ENCODE measurements at places on chromosomes 1 and 21. TPM values are rescaled to one million over a fixed set of nuclear protein-coding genes. Genes with fewer than 3 reads are reported as not detected.
A peak's percentile ranks its signal among the peaks of the same experiment; 100 is the strongest.

DNA sequence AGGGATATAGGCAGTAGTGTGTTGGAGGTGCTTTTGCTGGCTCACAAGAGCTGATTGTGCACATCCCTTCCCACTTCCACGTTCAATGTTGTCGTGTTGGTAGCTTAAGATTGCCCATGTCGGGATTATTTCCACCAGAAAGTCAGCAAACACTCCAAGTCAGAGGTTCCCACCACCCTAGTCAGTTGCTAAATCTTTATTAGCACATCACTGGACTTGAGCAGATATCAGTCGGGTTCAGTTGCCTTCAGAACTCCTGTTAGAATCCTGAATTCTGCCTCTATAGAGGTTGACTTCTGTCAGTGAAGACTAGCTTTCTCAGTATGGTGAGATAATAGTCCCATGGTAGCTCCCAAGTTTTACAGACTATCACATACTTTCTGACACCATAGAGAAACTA, 10.5 kb downstream of the AGL start:
- no peaks in the 10 kb centered on the region for H3K27me3 ChIP-seq
- no peak overlapping the region for H3K4me3 ChIP-seq
- peaks cover 7% of the 10 kb centered on the region for H3K36me3 ChIP-seq
- no peak overlapping the region for H3K27ac ChIP-seq
- DNase-seq: no peak
- no peaks in the 10 kb centered on the region for H3K4me1 ChIP-seq

- DNase-seq: no peak
- no peaks in the 10 kb centered on the region for H3K36me3 ChIP-seq
- peaks cover under 1% of the 10 kb centered on the region for H3K27me3 ChIP-seq
Measured at GRCh38 chr1:53088616-53089300, 26.7 kb downstream of the PODN start.

DNA sequence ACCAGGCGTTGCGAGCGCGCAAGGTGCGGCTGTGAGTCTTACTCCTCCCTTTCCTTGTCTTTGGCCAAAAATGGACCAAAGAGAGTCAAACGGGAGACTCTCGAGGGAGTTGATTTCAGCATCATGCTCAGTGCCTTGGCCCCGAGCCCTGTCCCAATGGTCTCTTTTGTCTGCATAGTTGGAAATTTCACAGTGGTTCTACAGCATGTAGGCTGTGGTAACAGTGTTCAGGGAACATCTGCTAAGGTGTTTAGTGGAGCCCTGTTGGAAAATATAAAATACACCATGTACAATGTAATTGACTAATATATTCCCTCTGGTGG, 2.7 kb downstream of the CACNA1E start:
- no peak overlapping the region for H3K27ac ChIP-seq
- no peak for DNase-seq
- H3K4me1 ChIP-seq: peaks cover 11% of the 10 kb centered on the region
- no peaks in the 10 kb centered on the region for H3K36me3 ChIP-seq
- peaks cover 75% of the 10 kb centered on the region for H3K27me3 ChIP-seq

The RIPPLY3 gene
- 0.10 TPM for total RNA-seq

The UBXN10 gene
- 2.9 TPM for total RNA-seq

GRCh38 chr1:112320058-112320457, 76.0 kb upstream of the CTTNBP2NL start:
- peaks cover 10% of the 10 kb centered on the region for H3K27me3 ChIP-seq
- H3K36me3 ChIP-seq: no peaks in the 10 kb centered on the region
- no peak overlapping the region for H3K27ac ChIP-seq
- H3K4me1 ChIP-seq: peaks cover 4% of the 10 kb centered on the region
- DNase-seq: no peak

- H3K4me1 ChIP-seq: no peaks in the 10 kb centered on the region
- no peak for DNase-seq
- H3K27ac ChIP-seq: no peak overlapping the region
- H3K4me3 ChIP-seq: no peak overlapping the region
- no peaks in the 10 kb centered on the region for H3K36me3 ChIP-seq
Measured at GRCh38 chr1:218507355-218508002, 162.3 kb downstream of the TGFB2 start.

The SYNC gene
- 0.05 TPM for total RNA-seq

The HUNK gene
- 0.29 TPM for total RNA-seq

The ESPN gene
- 1.2 TPM for total RNA-seq

DNA sequence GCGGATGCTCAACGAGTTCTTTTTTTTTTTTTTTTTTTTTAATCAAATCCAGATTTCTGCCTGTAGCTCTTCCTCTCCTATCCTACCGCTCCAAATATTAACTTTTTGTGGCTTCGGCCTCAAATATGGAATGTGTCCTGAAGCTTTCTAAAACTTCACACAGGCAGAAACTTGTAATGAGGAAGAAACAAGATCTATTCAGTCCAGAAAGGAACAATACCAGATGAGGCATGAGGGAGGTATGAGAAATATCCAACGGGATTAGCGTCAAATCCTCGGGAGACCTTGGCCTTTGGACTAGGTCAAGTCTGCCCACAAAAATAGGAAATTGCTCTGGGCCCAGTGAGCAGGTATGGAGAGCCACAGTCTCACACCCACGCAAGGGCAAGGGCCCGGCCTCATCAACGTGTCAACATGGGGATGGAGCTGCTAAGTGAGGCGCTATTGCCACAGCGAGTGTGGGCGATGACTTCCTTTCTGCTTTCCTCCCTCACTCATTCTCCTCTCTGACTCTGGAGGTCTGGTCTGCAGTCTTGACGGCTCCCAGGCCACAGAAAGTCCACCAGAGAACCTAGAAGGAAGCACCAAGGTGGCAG, 66.6 kb downstream of the BCAR3 start:
- H3K4me3 ChIP-seq: peak overlapping the region; percentile 25
- H3K36me3 ChIP-seq: no peaks in the 10 kb centered on the region
- peaks cover 41% of the 10 kb centered on the region for H3K27me3 ChIP-seq
- H3K27ac ChIP-seq: peak overlapping the region; percentile 72
- H3K4me1 ChIP-seq: peaks cover 22% of the 10 kb centered on the region

DNA sequence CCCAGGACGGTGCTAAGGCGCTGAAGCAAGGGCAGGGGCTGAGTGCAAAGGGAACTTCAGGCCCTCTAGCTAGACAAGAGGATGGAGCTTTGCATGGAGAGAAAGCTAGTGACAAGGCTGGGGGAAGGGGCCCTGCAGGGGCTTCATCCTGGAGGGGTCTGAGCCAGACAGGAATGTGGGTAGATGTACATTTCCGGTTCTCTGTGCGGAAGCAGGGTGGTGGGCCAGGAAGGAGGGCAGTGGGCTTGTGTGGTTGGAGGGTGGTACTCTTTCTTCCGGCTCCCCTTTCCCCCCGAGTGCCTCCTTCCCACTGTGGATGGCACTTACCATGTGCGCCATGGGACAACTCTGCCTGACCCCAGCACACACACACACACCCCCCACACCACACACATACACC, 1.5 kb downstream of the KISS1 start:
- H3K27ac ChIP-seq: no peak overlapping the region
- H3K36me3 ChIP-seq: no peaks in the 10 kb centered on the region
- DNase-seq: no peak
- peaks cover 5% of the 10 kb centered on the region for H3K4me1 ChIP-seq
- H3K27me3 ChIP-seq: peaks cover 28% of the 10 kb centered on the region

DNA sequence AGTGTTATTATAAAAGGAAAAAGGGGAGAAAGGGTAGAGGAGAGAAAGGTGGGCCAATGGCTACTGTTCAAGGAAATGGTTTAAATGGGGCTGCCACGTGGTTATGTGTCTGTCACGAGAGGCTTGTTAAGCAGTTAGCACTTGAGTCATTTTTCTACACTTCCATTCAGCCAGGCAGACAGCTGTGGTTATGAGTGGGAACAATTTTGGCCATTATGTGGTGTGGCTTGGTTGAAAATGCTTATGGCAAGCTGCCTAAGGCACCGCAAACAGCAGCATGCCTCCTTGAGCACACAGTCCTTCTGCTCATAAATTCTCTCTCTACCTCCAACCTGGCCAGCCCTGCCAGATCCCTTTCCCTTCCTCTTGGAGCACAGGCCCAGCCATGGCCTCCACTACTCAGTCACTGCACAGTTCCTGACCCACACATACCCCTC, 3.2 kb upstream of the SRM start:
- DNase-seq: peak; percentile 36
- peaks cover 42% of the 10 kb centered on the region for H3K36me3 ChIP-seq
- peak overlapping the region; percentile 63 for H3K4me3 ChIP-seq
- H3K27ac ChIP-seq: peak overlapping the region; percentile 81

DNA sequence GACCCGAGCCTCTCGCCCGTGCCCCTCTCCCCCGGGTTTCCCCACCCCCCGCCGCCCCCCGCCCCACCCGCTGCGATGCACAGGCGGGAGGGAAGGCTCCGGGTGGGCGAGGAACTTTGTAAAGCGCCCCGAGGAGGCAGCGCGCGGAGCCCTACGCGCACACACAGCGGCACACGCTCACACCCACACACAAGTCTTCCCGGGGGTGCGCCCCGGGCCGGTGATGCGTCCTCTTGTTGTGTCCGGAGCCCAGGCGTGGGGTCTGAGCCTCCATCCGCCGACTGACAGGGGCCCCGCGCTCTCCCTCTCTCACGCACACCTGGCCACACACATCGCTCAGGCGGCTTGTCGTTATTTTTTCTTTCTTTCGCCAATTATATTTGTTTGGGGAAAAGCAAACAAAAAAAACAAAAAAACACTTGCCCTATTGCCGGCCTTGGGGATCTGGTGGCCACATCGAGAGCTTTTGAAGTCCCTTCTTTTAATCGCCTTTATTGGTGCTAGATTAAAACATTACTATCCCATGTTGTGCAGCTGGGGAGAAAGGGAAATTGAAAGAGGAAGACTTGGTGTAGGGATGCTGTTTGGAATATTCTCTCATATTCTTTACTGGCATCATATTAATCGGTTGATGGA, 770 bp downstream of the NTNG1 start:
- H3K27me3 ChIP-seq: peaks cover 56% of the 10 kb centered on the region
- H3K4me1 ChIP-seq: peaks cover 11% of the 10 kb centered on the region
- H3K27ac ChIP-seq: no peak overlapping the region
- peak overlapping the region; percentile 69 for H3K4me3 ChIP-seq
- DNase-seq: no peak

GRCh38 chr1:170133766-170134495, 11.8 kb upstream of the NTMT2 start:
- H3K27ac ChIP-seq: no peak overlapping the region
- H3K4me1 ChIP-seq: no peaks in the 10 kb centered on the region
- H3K27me3 ChIP-seq: peaks cover 5% of the 10 kb centered on the region
- H3K36me3 ChIP-seq: no peaks in the 10 kb centered on the region
- no peak overlapping the region for H3K4me3 ChIP-seq
- no peak for DNase-seq

The AHCTF1 gene
- 56.1 TPM for total RNA-seq

GRCh38 chr1:229091721-229092136, 179.2 kb upstream of the RAB4A start:
- H3K4me3 ChIP-seq: no peak overlapping the region
- no peaks in the 10 kb centered on the region for H3K4me1 ChIP-seq
- no peak for DNase-seq
- H3K27ac ChIP-seq: no peak overlapping the region

GRCh38 chr1:108570998-108571401, 11.1 kb downstream of the EEIG2 start:
- peaks cover 8% of the 10 kb centered on the region for H3K4me1 ChIP-seq
- no peaks in the 10 kb centered on the region for H3K27me3 ChIP-seq
- no peak overlapping the region for H3K27ac ChIP-seq
- peaks cover 6% of the 10 kb centered on the region for H3K36me3 ChIP-seq
- H3K4me3 ChIP-seq: no peak overlapping the region

The GJC2 gene
- total RNA-seq: 0.61 TPM

DNA sequence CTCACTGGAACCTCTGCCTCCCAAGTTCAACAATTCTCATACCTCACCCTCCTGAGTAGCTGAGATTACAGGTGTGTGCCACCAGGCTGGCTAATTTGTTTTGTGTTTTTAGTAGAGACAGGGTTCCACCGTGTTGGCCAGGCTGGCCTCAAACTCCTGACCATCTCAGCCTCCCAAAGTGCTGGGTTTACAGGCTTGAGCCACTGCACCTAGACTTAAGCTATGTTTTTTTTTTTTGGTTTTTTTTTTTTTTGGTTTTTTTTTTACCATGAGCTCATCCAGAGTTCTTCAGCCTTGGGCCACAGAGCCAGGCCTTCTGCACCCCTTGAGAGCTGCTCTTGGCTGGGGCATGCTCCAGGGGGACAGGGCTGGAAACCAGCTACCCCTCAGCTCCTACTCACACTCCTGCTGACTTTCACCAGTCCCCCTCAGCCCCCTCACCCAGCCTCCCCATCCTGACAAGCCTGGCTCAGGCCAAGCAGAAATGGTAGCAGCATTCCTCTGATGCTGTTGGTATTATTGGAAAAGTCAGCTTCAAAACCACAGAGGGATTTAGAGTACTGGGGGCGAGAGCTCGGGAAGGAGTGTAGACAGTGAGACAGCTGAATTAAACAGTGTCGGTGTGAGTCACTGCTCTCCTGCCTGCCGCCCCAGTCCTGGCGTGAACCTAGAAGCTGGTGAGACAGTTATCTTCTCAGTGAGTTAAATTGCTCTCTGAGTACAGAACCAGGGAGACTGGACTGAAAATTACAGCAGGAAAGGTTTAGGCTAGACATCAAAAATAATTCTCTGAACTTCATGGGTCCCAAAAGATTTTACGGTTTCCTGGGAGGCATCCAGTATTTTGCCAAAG, 63.7 kb downstream of the NAV1 start:
- H3K36me3 ChIP-seq: no peaks in the 10 kb centered on the region
- H3K27me3 ChIP-seq: no peaks in the 10 kb centered on the region
- no peak for DNase-seq

The THEMIS2 gene
- total RNA-seq: 28.7 TPM

The LMNA gene
- total RNA-seq: 84.1 TPM

- H3K36me3 ChIP-seq: peaks cover 18% of the 10 kb centered on the region
- DNase-seq: no peak
- H3K27me3 ChIP-seq: no peaks in the 10 kb centered on the region
- no peak overlapping the region for H3K27ac ChIP-seq
Measured at GRCh38 chr1:231357831-231358354, 19.8 kb downstream of the SPRTN start.

DNA sequence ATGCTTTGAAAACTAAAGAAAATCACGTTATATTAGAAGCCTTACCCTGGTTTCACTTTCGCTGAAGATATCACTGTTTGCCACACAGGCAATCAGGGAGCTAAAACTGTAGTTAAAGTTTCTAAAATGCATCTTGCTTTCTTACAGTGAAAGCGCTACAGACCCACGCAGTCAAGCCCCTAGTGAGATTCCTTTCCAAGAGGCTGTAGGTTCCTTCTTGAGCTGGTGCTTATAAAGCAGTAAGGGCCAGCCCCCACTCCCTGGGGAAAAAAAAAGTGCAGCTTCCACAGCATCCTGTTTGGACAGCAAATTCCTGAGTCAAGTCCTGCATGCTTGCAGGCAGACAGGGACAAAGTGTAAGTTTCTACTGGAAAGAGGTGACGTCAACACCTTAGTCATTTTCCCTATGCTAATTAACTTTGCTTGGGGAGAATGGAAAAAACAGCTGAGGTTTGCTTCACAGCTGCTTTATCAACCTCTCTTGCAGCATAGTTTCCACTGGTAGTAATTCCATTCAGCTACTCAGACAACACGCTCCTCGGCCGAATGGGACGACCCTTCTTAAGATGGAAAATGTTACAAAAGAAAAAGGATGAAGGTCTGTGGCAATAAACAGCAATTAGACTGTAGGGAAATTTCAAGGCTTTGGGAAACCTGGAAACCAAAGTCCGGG, 14.7 kb upstream of the KCNE1 start:
- H3K4me1 ChIP-seq: peaks cover 33% of the 10 kb centered on the region
- peak overlapping the region; percentile 89 for H3K27ac ChIP-seq
- H3K27me3 ChIP-seq: peaks cover 6% of the 10 kb centered on the region
- DNase-seq: no peak

The BTG2 gene
- total RNA-seq: 137 TPM

GRCh38 chr21:41827951-41828883, 50.9 kb downstream of the PRDM15 start:
- H3K27ac ChIP-seq: no peak overlapping the region
- DNase-seq: no peak
- H3K36me3 ChIP-seq: no peaks in the 10 kb centered on the region

The ATAD3C gene
- total RNA-seq: 0.57 TPM

All from activated T-helper 1 cell treated with anti-CD3 and anti-CD28 coated beads, Interleukin-12 subunit alpha, Interleukin-12 subunit beta, Interleukin-2, Interleukin-4 antibody, amounts not matched to agents 30 ng/mL and 10 ng/mL and 1 ng/mL, durations not matched to agents 14 hours and 24 hours and 36 hours (primary cell).